ENCODE measurements at places on chromosomes 11 and 22. TPM values are rescaled to one million over a fixed set of nuclear protein-coding genes. Genes with fewer than 3 reads are reported as not detected.

PAX6 gene
- total RNA-seq = 273 TPM

RBMXL2 gene
- not detected for total RNA-seq

MIAT gene
- total RNA-seq = 180 TPM

KCNC1 gene
- 5.5 TPM for total RNA-seq

SMIM38 gene
- 2.0 TPM for total RNA-seq

APOL4 gene
- 12.1 TPM for total RNA-seq

LRRC75B gene
- 16.0 TPM for total RNA-seq

CNTF gene
- 1.8 TPM for total RNA-seq

DEUP1 gene
- total RNA-seq = 1.3 TPM

RFPL2 gene
- not detected for total RNA-seq

TRIM49 gene
- total RNA-seq = not detected

IFITM10 gene
- total RNA-seq = 9.5 TPM

APOL2 gene
- total RNA-seq = 37.4 TPM

OR4B1 gene
- not detected for total RNA-seq

ARHGAP8 gene
- total RNA-seq = 3.2 TPM

TTC36 gene
- total RNA-seq = 2.5 TPM

PIK3IP1 gene
- 23.3 TPM for total RNA-seq

LRRN4CL gene
- total RNA-seq = 12.4 TPM

ARHGAP42 gene
- total RNA-seq = 45.9 TPM

OR8A1 gene
- total RNA-seq = not detected

TRPC6 gene
- 11.6 TPM for total RNA-seq

SCUBE1 gene
- 17.4 TPM for total RNA-seq

FBLN1 gene
- total RNA-seq = 206 TPM

MTMR3 gene
- 106 TPM for total RNA-seq

MRGPRE gene
- 0.44 TPM for total RNA-seq

SLC22A6 gene
- 0.88 TPM for total RNA-seq

MUC5AC gene
- total RNA-seq = 0.16 TPM

ISX gene
- total RNA-seq = not detected

RFPL1 gene
- total RNA-seq = not detected

TSSK2 gene
- total RNA-seq = not detected

MCHR1 gene
- 1.6 TPM for total RNA-seq

CALCA gene
- total RNA-seq = not detected

CCDC87 gene
- total RNA-seq = 0.38 TPM

VWA5A gene
- total RNA-seq = 23.7 TPM

ZNF215 gene
- total RNA-seq = 2.1 TPM

HMBS gene
- 7.9 TPM for total RNA-seq

OAF gene
- 46.5 TPM for total RNA-seq

SHANK2 gene
- 28.9 TPM for total RNA-seq

TEX54 gene
- total RNA-seq = not detected

GPHA2 gene
- total RNA-seq = not detected

SNX32 gene
- total RNA-seq = 3.1 TPM

SLC25A22 gene
- total RNA-seq = 27.7 TPM

KDM4E gene
- total RNA-seq = not detected

ZNF214 gene
- total RNA-seq = 18.0 TPM

OR4A16 gene
- 4.2 TPM for total RNA-seq

MUC2 gene
- total RNA-seq = not detected

Data from camera-type eye (tissue), 1 donor.